ENCODE measurements at places on chromosomes 3 and 15. TPM values are rescaled to one million over a fixed set of nuclear protein-coding genes. Genes with fewer than 3 reads are reported as not detected.

Gene LTF
- 0.22 TPM for total RNA-seq

- DNase-seq, result peak; percentile 40
- H3K27ac ChIP-seq, result no peak overlapping the region
- H3K4me1 ChIP-seq, result peaks cover 22% of the 10 kb centered on the region
- H3K36me3 ChIP-seq, result no peaks in the 10 kb centered on the region
- H3K27me3 ChIP-seq, result peaks cover 11% of the 10 kb centered on the region
- peak overlapping the region; percentile 98 for H3K4me3 ChIP-seq
These were observed 225.9 kb upstream of the C2CD4B start for GRCh38 chr15:62390791-62391640.

Gene CCR1
- 1.1 TPM for total RNA-seq

GRCh38 chr3:112699436-112699978, 58.6 kb upstream of the CCDC80 start:
- H3K27ac ChIP-seq, result no peak overlapping the region
- DNase-seq, result no peak
- no peak overlapping the region for H3K4me3 ChIP-seq
- H3K27me3 ChIP-seq, result no peaks in the 10 kb centered on the region
- H3K36me3 ChIP-seq, result no peaks in the 10 kb centered on the region

Gene GOLGA6L9
- total RNA-seq, result 3.1 TPM

DNA sequence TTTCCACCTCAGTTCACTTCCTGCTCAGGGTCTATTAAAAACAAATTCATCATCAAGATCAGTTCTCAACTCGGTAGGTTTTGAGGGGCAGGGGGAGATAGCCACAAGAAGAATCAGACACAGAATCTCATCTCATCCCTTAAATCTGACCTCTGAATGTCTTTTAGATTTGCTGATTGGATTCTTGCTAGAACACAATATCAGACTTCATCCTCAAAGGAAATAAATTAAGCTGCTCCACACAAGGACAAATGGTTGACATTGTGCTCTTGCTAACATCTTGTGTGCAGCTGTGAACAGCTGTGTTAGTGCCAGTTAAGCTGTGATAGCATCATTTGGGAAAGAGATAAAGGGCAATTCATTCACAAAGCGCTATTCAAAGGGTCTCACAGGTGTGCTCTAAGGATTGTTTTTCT, 184.0 kb upstream of the ADAMTS9 start:
- H3K27ac ChIP-seq, result no peak overlapping the region
- H3K27me3 ChIP-seq, result no peaks in the 10 kb centered on the region
- no peaks in the 10 kb centered on the region for H3K36me3 ChIP-seq
- no peak overlapping the region for H3K4me3 ChIP-seq

DNA sequence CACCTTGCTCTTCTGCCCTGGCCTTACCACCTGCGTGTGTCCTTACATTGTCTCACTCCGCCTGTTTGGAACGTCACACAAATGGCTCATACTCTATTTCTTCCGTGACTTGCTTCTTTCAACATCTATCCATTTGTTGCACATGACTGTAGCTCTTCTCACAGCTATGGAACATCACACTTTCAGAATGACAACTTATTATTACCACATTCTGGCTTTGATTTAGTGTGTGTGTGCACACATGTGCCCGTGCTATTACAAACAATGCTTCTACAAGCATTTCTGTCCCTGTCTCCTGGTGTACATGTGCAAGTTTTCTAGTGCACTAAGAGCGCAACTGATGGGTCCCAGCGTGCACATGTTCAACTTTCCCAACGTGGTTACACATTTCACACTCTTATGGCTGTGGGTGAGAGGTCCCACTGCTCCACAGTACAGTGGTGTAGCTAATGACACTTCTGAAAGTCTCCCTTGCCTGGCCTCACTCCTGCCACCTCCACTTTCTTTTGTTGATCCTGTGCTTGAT, 37.8 kb downstream of the PTH1R start:
- H3K27me3 ChIP-seq, result no peaks in the 10 kb centered on the region
- H3K36me3 ChIP-seq, result peaks cover 10% of the 10 kb centered on the region
- H3K4me1 ChIP-seq, result no peaks in the 10 kb centered on the region

DNA sequence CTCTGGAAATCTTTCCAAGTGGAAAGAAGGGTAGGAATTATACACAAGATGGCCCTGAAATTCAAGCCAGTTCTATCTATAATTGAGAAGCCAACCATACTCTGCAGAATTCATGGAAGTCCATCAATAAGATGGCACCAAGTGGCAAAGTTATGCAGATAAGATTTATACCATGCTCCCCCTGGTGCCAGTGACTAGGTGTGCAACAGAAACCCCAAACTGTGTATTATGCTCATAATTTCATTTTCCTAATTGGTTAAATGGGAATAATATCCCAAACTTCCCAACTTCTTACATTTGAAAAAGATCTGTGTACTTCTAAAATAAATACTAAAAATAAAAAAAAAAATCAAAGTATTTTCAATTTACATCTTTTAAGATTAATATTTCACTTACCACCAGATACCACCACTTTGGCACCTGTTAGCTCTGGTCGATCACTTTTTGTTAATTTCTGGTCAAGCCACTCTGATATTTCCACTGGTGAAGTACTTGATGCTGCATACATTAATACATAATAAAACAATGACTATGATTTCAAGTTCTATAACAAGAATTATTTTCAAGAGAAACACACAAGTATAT, 25.9 kb downstream of the ETFA start:
- no peaks in the 10 kb centered on the region for H3K4me1 ChIP-seq
- H3K27me3 ChIP-seq, result no peaks in the 10 kb centered on the region
- H3K27ac ChIP-seq, result no peak overlapping the region

Gene RAB6B
- total RNA-seq, result not detected

DNA sequence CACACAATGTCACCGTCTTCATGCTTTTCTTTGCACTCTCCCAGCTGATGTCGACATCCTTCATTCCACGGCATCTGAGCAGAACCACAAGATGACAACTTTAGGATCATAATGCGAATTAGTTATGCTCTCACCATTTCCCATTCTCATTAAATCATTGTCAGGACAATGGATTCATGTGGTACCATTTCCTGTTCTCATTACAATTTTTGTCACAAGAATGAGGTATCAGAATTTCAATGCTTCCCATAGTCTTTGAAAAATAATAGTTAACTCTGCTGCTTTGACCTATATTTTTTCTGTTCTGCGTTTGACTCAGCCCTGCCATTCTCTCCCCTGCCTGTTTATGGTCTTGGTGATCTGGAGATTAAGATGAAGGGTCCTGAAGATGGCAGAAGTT, 175.7 kb upstream of the MDFIC2 start:
- H3K27me3 ChIP-seq, result no peaks in the 10 kb centered on the region
- H3K27ac ChIP-seq, result no peak overlapping the region
- no peak for DNase-seq
- no peaks in the 10 kb centered on the region for H3K4me1 ChIP-seq
- H3K4me3 ChIP-seq, result no peak overlapping the region

GRCh38 chr3:155252535-155252934, 40.9 kb downstream of the STRIT1 start:
- peaks cover 4% of the 10 kb centered on the region for H3K4me1 ChIP-seq
- no peaks in the 10 kb centered on the region for H3K36me3 ChIP-seq
- no peak for DNase-seq
- no peak overlapping the region for H3K4me3 ChIP-seq

Gene TM4SF18
- total RNA-seq, result not detected

DNA sequence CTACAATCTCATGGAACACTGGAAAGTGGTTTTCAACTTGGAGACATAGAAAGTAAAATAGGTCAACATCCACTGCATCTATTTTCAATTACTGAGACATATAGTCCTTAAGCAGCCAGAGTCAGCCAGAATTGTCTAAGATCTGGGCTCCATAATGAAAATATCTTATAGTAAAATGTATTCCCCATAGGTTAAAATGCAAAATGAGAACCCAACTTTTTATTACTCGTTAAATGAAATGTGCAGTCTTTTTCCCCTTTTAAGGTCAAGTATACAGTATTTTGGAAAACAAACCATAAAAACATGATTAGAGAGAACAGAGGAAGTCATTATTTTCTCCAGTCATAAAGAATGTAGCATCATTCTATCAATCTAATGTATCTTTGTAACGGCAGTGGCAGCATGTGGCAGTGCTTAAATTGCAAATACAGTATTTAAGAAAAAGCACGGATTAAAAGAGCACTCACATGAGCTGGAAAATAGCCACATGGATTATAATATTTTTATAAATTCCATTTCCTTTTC, 64.4 kb upstream of the CPB1 start:
- H3K27me3 ChIP-seq, result no peaks in the 10 kb centered on the region
- DNase-seq, result no peak
- H3K4me3 ChIP-seq, result no peak overlapping the region
- no peak overlapping the region for H3K27ac ChIP-seq
- no peaks in the 10 kb centered on the region for H3K36me3 ChIP-seq
- H3K4me1 ChIP-seq, result no peaks in the 10 kb centered on the region

DNA sequence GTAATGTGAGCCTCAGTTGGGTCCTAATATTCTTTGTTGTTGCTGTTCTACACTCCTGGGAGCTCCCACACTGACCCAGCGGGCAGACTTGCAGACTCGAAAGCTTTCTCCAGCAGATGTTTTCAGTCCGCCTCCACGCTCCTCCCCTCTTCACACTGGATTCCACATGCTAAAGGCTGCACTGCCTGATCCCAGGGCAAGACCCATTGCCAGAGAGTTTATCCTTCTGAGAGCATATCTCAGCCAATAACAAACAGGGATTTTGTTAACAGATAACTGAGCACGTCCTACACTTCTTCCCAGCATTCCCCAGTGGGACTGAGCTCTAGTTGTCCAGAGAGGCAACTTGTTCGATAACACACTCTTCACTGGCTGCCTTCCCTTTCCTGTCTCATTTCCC, 8.0 kb upstream of the COL6A6 start:
- H3K4me3 ChIP-seq, result no peak overlapping the region
- no peaks in the 10 kb centered on the region for H3K4me1 ChIP-seq
- H3K27me3 ChIP-seq, result no peaks in the 10 kb centered on the region
- no peaks in the 10 kb centered on the region for H3K36me3 ChIP-seq
- no peak for DNase-seq
